ENCODE measurements at places on chromosomes 5 and 9.

DNA sequence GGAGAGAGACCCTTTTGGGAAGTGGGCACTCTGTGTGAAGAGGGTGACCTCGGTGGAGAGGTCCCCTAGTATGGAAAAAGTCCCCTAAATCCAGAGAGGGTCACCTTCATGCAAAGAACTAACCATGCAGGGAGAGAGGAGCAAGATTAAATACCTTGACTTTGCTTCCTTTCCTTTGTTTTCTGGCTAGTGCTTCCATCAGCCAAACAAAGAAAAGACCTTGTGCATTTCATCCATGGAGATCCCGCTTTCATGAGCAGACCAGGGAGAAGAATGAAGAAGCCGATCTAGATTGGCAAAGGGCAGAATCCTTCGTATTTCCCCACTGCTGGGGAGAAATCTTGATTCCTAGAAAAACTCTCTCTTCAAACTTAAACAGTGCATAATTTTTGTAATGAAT is 813.3 kb upstream of the CDH6 start:
- H3K27ac ChIP-seq, result no peak overlapping the region
- H3K36me3 ChIP-seq, result no peaks in the 10 kb centered on the region
- DNase-seq, result no peak
- no peaks in the 10 kb centered on the region for H3K4me1 ChIP-seq

DNA sequence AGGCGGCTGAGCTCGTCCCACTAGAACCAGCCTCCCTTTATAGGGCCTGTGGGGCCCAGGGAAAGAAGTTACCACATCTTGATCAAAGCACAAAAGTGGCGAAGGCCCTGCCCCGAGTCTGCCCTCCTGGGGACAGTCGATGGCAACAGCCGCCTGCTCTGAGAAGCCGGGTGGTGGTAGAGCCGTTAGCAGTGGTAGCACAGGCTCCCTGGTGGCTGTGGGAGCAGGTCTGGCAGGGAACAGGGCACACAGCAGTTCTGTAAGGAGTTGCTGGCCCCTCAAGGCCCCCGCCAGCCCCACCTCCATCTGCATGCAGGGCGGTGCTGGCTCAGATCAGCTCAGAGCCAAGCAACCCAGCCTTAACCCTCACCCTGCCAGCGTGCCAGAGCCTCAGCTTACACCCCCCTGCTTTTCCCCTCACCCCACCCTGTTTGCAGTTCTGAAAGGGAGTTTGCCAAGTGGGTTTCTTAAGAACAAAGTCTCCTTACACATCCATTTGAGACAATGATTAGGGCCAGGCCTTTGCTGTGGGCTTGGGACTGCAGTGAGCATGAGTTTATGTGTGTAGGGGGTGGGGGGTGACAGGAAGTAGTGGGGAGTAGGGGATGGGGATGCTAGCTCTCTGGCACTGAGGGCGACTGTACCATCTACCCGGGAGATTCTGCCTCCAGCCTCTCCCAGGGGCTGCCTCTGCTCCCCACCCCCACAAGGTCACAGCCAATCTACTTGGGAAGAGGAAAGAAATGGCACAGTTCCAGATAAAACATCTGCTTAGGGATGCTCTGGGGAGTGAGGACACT is 11.8 kb downstream of the ACSL6 start:
- H3K27ac ChIP-seq, result no peak overlapping the region
- DNase-seq, result no peak
- H3K27me3 ChIP-seq, result peaks cover 15% of the 10 kb centered on the region
- peaks cover 3% of the 10 kb centered on the region for H3K4me1 ChIP-seq
- H3K4me3 ChIP-seq, result no peak overlapping the region
- H3K36me3 ChIP-seq, result no peaks in the 10 kb centered on the region

DNA sequence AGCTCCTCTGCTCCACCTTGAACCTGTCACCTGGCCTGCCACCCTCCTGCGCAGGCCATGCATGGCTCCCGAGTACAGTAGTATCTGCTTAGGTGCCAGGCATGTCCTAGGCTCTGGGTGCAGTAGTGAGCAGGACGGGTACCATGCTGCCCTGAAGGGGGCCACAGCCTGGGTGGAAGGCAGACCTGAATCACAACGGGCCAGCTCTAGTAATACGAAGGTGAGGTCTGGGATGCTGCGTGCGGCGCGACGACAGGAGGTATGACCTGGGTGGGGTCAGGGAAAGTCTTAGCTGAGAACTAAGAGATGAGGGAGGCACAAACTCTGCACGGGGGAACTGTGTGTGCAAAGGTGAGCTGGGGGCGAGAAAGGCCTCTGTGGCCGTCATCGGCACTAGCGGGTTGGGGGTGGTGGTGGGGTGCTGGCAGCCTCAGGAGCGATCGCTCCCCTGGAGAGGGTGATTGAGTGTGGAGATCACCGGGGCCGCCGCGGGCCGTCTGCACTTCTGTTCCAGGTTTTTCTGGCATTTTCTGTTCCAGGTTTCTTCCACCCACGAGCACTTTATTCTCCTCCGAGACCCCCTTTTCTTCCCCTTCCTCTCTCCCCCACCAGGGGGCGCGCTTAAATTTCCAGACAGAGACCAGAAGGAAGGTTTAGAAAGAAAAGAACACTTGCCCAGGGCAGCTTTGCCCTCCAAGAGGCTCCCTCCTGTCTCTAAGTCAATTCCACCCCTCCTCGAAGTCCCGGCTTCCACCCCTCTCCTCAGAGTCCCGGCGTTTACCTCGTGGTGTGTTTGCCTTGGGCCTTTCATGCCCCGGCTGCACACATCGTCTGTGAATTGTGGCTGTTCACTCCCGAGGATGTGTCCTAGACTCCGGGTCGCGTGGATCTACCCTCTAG is 15.1 kb downstream of the PDLIM4 start:
- no peak overlapping the region for H3K27ac ChIP-seq
- peak; percentile 66 for DNase-seq
- peaks cover 12% of the 10 kb centered on the region for H3K4me1 ChIP-seq
- no peaks in the 10 kb centered on the region for H3K36me3 ChIP-seq
- peaks cover 11% of the 10 kb centered on the region for H3K27me3 ChIP-seq
- peak overlapping the region; percentile 4 for H3K4me3 ChIP-seq

DNA sequence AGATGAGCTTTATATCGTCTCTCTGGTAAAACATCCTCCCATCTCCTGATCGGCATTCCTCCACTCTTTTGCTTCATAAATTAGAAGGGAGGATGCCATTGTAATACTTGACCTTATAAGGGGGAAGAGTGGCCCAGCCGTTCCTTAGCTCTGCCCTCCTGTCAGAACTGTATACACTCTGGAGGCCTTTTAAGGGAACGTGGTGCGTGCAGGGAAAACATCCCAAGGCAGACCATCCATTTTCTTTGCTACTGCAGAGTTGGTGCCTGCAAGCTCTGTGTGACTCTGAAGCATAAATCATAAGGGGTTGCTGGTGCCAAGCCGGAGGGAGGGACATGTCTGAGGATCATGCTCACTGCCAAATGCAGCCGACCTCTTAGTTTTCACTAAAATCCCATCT is 90.4 kb downstream of the PGM5 start:
- no peaks in the 10 kb centered on the region for H3K4me1 ChIP-seq
- H3K4me3 ChIP-seq, result no peak overlapping the region
- peaks cover 6% of the 10 kb centered on the region for H3K27me3 ChIP-seq

DNA sequence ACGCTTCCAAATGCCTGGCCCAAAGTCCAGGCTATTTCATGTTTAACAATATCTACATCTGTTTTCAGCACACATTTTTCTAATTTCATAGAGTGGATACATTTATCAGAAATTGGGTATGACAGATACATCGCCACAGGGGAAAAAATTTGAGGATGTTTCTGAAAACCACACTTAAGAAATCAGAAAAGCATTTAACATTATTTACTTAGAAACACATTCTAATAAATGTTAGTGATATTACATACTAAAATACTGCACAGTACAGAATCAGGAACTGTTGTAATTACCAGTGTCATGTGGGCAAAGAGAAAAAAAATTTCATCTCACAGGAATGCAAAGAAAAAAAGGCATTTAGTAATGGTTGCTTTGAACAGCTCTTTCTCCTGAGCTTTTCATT is 310.5 kb upstream of the KIF2A start:
- H3K27me3 ChIP-seq, result peaks cover 2% of the 10 kb centered on the region
- no peaks in the 10 kb centered on the region for H3K4me1 ChIP-seq
- no peak overlapping the region for H3K27ac ChIP-seq
- H3K4me3 ChIP-seq, result no peak overlapping the region
- H3K36me3 ChIP-seq, result no peaks in the 10 kb centered on the region
- no peak for DNase-seq

- no peak overlapping the region for H3K27ac ChIP-seq
- H3K4me1 ChIP-seq, result peaks cover 37% of the 10 kb centered on the region
- H3K27me3 ChIP-seq, result peaks cover 34% of the 10 kb centered on the region
- peak overlapping the region; percentile 78 for H3K4me3 ChIP-seq
- no peak for DNase-seq
Observed at GRCh38 chr5:53478411-53479044, 1.9 kb upstream of the FST start.

DNA sequence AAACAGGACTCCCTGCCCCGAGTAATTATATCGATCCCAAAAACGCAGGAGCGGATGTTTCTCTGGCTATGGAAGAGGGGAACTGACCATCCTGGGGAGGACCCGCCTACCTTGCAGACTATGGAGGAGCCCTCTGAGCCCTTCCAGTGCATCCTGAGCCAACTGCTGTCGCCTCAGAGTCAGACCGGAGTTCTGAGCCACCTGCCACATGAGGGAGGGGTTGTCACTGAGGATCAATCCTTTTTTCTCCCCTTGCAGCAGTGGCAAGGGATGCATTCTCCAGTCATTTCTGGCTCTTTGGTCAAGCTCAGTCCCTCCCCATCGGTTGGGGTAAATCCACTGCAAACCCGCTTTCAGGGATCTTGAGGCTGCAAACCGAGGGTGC is 709 bp downstream of the FANCG start:
- H3K36me3 ChIP-seq, result peaks cover 14% of the 10 kb centered on the region
- H3K4me3 ChIP-seq, result peak overlapping the region; percentile 88
- H3K27me3 ChIP-seq, result no peaks in the 10 kb centered on the region
- peak overlapping the region; percentile 74 for H3K27ac ChIP-seq
- no peak for DNase-seq

GRCh38 chr5:179185256-179185940 is 125.2 kb downstream of the ZNF354C start:
- DNase-seq, result no peak
- H3K27me3 ChIP-seq, result peaks cover 14% of the 10 kb centered on the region
- no peak overlapping the region for H3K4me3 ChIP-seq
- H3K4me1 ChIP-seq, result no peaks in the 10 kb centered on the region
- H3K36me3 ChIP-seq, result no peaks in the 10 kb centered on the region

GRCh38 chr9:22165144-22165543 is 156.0 kb upstream of the CDKN2B start:
- H3K4me1 ChIP-seq, result peaks cover 37% of the 10 kb centered on the region
- H3K36me3 ChIP-seq, result no peaks in the 10 kb centered on the region
- H3K4me3 ChIP-seq, result no peak overlapping the region
- no peak overlapping the region for H3K27ac ChIP-seq
- no peaks in the 10 kb centered on the region for H3K27me3 ChIP-seq

DNA sequence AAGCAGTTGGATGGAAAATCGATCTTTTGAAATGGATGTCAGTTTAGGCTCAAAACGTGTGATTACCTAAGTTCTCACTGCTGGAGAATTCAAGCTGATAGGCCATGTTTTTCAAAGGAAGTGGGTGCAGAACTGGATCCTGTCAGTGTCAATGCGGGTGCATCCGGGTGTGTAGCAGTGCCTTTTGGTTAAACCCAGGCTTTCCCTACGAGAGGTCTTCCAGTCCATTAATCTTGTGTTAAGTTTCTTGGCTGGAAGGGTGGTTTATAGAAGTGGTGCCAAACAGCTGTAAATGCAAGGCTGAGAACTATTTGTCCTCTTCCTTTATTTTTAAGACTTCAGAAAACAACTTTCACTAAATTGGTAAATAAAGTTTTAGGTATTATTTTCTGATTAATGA is 71.9 kb downstream of the DAPK1 start:
- no peak overlapping the region for H3K4me3 ChIP-seq
- H3K36me3 ChIP-seq, result no peaks in the 10 kb centered on the region
- no peak for DNase-seq
- no peaks in the 10 kb centered on the region for H3K27me3 ChIP-seq

- H3K27ac ChIP-seq, result no peak overlapping the region
- no peaks in the 10 kb centered on the region for H3K27me3 ChIP-seq
- peaks cover 7% of the 10 kb centered on the region for H3K36me3 ChIP-seq
- no peak for DNase-seq
Observed at GRCh38 chr9:121066850-121067249, 7.9 kb upstream of the CNTRL start.

DNA sequence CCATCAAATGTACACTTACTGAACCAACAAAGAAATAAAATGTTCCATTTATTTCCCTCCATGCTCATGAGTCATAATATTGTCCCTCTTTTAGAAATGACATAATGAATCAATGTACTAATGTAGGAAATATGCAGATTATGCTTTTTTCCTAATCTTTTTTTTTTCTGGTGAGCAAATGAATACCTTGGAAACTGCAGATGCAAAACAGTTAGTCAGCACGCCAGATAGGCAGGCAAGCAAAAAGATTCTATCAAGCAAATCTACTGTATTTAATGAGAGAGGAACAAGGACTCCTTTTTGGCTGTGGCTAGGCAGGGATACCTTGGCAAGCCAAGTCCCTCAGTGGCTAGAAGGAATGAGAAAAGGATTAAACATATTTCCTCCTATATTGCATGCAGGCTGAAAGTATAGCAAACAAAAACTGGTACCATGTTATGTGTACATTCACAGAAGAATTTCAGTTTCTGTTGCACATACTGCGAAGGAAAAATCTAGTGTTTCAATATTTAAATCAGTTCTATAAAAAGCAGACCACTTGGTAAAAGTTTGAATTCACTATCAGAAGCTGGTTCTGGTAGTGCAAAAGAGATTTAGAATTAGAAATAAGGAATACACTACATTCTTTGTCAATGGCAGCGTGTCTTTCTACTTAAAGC is 605.4 kb downstream of the TLE1 start:
- H3K27me3 ChIP-seq, result no peaks in the 10 kb centered on the region
- no peak for DNase-seq
- peaks cover 4% of the 10 kb centered on the region for H3K4me1 ChIP-seq
- no peak overlapping the region for H3K27ac ChIP-seq

DNA sequence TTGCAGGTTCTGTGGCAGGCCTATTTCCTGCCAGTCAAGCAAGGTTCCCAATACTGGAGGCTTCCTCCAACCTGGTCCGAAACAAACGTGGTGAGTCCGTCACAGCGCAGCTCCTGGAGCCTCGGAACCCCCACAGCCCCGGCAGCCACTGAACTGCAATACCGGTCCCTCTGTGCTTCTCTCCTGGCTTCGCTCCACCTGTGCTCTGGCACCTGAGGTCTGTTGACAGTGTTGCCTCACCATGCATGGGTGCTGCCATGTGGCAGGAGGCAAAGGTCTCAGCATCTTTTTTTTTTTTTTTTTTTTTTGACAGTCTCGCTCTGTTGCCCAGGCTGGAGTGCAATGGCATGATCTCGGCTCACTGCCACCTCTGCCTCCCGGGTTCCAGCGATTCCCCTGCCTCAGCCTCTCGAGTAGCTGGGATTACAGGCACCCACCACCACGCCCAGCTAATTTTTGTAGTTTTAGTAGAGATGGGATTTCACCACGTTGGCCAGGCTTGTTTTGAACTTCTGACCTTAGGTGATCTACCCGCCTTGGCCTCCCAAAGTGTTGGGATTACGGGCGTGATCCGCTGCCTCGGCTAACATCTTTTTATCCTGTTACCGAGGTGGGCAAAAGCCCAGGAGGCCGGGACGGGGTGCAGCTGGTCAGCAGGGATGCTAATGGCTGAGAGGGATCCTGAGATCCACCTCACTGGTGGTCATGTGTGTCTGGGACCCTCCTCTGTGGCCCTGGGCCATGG is 57.1 kb upstream of the RNU6ATAC start:
- no peak for DNase-seq
- no peak overlapping the region for H3K4me3 ChIP-seq
- peaks cover 5% of the 10 kb centered on the region for H3K27me3 ChIP-seq
- H3K36me3 ChIP-seq, result no peaks in the 10 kb centered on the region

- H3K27me3 ChIP-seq, result no peaks in the 10 kb centered on the region
- no peak overlapping the region for H3K27ac ChIP-seq
- DNase-seq, result no peak
- H3K4me1 ChIP-seq, result peaks cover 11% of the 10 kb centered on the region
Observed at GRCh38 chr5:61186634-61187033, 24.4 kb upstream of the SMIM15 start.
